ENCODE measurements at places on chromosomes 3 and 15.

GRCh38 chr15:64634576-64635498 lies 140.6 kb downstream of the RBPMS2 start:
- peak; percentile 45 for DNase-seq

DNA sequence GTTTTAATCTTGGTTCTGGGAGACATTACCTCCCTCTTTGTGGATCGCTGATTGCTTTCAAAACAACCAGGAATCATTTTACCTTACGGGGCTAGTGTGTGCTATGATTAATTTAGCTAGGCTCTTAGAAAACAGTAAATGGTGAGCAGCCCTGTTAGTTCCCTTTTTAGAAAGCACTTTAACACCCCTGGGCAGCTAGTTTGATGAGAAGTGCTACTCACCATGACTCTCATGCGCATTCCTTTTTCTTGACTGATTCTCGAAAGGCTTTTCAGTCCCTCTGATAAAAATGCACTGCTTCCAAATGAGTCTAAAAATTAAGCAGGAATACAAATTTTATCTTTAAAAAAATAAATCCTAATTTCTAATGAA lies 75.3 kb upstream of the LEKR1 start:
- DNase-seq = peak; percentile 72

GRCh38 chr15:101464999-101465669 lies 24.4 kb downstream of the PCSK6 start:
- no peak for DNase-seq

DNA sequence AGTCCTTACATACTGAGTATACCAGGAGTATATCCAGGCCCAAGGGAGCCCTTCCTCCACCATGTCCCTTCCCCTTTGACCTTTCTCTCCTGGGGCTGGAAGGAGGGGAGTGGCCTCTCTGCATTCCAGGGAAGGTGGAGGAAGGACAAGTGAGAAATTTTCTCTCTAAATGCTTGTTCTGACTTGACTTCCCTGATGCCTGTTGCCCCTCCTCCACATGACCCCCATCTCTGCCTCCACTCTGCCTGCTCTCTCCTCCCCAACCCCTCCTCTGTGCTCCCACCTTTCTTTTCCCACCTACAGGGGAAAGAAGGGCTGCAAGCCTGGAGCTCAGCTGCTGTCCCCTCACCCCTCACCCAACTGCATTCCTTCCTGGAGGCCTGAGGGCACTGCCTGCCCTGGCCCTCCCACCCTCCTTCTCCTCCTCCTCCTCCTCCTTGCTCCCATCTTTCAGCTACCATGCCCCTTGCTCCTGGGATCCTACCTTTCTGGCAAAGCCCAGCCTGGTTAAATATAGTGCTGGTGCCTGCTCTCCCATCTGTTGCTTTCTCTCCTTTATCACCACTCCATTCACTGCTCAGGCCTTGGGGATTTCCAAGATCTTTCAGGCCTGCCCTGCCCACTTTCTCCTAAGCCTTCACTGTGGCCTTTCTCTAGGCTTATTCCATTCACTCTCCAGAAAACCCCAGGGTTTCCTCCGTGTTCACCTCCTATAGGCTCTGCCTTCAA lies 8.5 kb upstream of the DAG1 start:
- no peak for DNase-seq

DNA sequence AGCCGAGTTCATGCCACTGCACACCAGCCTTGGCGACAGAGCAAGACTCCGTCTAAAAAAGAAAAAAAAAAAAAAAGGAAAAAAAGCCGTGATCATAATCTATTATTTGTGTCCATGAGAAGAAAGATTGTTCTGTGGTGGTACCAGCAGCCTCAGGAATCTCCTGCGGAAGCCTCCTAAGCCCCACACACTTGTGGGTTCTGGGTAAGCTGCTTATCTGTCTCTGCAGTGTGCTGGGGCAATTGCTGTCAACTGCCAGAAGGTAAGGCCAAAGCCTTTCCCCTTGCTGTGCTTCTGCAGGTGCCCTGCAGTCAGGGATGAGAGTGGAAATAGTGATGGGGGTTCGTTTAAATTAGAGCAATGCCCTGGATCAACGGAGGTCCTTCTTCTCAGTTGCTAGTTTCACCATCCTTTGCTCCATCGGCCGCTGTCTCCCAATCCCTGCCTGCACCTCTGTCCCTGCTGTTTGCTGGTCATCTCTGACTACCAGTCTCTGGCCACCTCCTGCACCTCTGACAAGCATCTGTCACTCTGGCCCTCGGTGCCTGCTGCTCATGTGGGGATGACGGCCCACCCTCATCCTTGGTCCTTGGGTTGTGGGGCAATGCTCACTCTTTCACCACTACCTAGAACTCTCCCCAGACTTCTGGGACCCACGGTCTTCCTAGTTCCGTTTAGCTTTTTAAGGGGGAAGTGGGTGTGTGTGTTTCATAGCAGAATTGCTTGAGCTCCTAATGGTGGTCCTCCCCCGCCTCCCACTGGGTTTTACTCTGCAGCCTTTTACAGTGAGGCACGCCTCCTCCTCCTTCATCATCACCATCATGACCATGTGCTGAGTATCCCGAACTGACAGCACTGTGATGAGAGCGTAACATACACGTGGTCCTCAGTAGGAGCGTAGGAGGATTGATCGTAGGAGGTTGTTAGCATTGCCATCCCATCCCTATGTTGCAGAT lies 25.5 kb downstream of the CHRD start:
- no peak for DNase-seq

- DNase-seq = no peak
Measured at GRCh38 chr15:58669108-58669507, 80.4 kb downstream of the ADAM10 start.

DNA sequence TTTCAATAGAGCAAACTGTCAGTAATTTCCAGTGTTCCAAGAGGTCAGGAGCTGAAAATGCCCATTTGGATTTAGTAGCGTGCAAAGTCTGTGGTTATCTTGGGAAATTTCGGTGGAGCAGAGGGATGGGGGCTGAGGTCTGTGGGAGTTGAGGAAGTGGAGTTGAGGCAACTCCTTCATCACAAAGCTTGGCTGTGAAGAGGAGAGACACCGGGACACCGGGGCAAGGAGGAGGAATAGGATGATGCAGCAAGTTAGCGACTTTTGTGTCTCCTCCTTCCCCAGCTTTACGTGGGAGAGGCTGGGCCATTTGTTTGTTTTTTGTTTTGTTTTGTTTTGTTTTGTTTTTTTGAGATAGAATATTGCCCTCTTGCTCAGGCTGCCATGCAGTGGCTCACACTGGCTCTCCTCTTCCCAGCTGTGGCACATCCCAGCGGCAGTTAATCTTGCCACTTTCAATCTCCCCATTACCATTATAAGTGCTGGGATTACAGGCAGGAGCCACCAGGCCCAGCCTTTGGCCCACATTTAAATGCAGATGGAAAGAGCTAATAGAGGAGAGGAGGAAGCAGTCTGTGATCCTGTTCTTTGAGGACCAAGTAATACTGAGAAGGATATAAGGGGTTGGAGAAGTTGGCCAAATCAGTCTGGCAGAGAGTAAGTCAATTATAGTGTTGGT lies 47.1 kb downstream of the CRTC3 start:
- no peak for DNase-seq

Data from astrocyte (in vitro differentiated cells and primary cell).